ENCODE measurements at places on chromosomes 3 and 15. TPM values are rescaled to one million over a fixed set of nuclear protein-coding genes. Genes with fewer than 3 reads are reported as not detected.

The TCAIM gene
- total RNA-seq = 7.9 TPM

The TMCO5A gene
- total RNA-seq = not detected

The VEPH1 gene
- total RNA-seq = 0.27 TPM

The UACA gene
- total RNA-seq = 33.8 TPM

The FAM43A gene
- total RNA-seq = 12.7 TPM

The MDFIC2 gene
- total RNA-seq = not detected

The NAALADL2 gene
- not detected for total RNA-seq

The TMEM202 gene
- total RNA-seq = not detected

The HTD2 gene
- total RNA-seq = 6.6 TPM

The IGSF10 gene
- 0.54 TPM for total RNA-seq

The PPP1R14D gene
- not detected for total RNA-seq

The NMB gene
- 21.7 TPM for total RNA-seq

The FBXO40 gene
- not detected for total RNA-seq

The GPR149 gene
- total RNA-seq = not detected

The ERICH6 gene
- not detected for total RNA-seq

The LYZL4 gene
- total RNA-seq = not detected

The GOLGA8S gene
- total RNA-seq = 0.12 TPM

The SKOR1 gene
- 0.06 TPM for total RNA-seq

The GOLGA6B gene
- not detected for total RNA-seq

The FGF12 gene
- total RNA-seq = 0.40 TPM

The CADPS gene
- total RNA-seq = not detected

The DMXL2 gene
- total RNA-seq = 13.0 TPM

The COL6A5 gene
- total RNA-seq = not detected

The LRRFIP2 gene
- 57.6 TPM for total RNA-seq

The FRMD5 gene
- total RNA-seq = 2.6 TPM

The GOLGA8T gene
- 1.6 TPM for total RNA-seq

The UNC13C gene
- not detected for total RNA-seq

The ABHD17C gene
- total RNA-seq = 29.0 TPM

The KLHL25 gene
- 5.7 TPM for total RNA-seq

The LAMB2 gene
- total RNA-seq = 114 TPM

The SLC9C1 gene
- not detected for total RNA-seq

The CYP8B1 gene
- total RNA-seq = not detected

The ARHGEF26 gene
- 6.7 TPM for total RNA-seq

The RTP1 gene
- not detected for total RNA-seq

The PLA2G4D gene
- total RNA-seq = not detected

Measured in A549 treated with ZK216348 at 1 μM for 4 hours (cell line).